ENCODE measurements at places on chromosomes 12 and 14. TPM values are rescaled to one million over a fixed set of nuclear protein-coding genes. Genes with fewer than 3 reads are reported as not detected.

DNA sequence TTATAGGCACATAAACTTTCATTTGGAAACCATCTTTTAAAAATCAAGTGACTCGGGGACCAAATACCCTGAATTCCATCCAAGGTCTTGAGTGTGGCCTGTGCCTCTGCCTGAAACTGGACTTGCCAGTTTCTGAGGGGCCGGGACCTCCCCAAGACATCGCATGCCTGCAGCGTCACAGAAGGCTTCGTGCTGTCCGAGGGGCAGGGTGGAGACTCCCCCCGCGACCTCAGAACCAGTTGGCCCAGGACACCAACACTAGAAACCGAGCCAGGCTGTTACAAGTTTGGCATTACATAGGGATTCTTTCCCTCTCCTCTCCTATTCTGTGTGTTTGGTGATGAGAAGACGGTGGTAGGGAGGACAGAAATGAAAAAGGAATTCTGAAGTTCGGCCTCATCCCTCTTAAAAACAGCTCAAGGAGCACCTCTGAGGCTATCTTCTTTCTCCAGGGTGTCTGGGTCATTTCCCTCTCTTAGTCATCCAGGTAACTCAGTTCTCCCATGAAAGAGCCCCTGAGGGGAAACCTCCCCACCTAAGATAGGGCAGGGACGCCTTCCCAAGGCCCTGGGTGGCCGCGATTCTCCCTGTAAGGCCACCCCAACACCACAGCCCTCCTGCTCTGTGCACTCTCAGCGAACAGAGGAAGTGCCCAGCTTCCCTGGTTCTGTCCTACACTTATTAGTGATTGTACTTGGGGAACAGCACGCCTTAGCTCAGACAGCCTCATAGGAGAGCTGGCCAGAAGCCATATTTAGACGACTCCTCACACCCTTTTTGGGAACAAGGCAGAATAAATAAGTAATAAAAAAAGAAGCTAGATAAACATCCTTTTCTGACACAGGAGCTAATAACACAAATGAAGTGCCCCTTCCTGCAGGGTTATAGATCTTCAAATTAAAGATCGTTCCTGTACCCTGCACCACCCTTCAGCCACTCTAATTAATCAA lies 93.8 kb downstream of the BCL11B start:
- DNase-seq, result no peak

The ZBTB39 gene
- 3.0 TPM for total RNA-seq

The FOXG1 gene
- total RNA-seq, result not detected

- no peak for DNase-seq
Measured at GRCh38 chr14:101791919-101792572, 30.5 kb downstream of the PPP2R5C start.

GRCh38 chr12:95851606-95852005 lies 7.1 kb upstream of the SNRPF start:
- no peak for DNase-seq

The STYK1 gene
- total RNA-seq, result not detected

DNA sequence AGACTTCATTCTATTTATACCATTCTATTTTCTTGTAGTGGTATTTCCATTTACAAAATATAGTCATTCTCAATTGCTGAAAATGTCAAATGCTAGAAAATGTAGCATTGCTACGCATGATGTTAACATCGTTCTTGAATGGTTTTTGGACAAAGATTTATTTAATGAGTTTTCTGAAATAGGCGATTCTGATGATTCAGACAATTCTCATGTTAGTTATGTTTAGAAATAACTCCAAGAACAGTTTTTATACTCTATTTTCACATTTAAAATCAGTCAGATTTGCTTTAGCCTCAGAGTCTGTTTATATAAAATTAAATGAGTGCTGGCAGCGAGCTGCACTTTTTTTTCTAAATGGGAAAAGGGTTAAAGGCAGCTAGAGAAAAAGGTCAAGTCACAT lies 414.8 kb upstream of the MGAT4C start:
- no peak for DNase-seq

- DNase-seq, result no peak
Measured at GRCh38 chr14:61104358-61104757, 123.3 kb downstream of the SLC38A6 start.

GRCh38 chr14:75430526-75430925 lies 2.7 kb downstream of the JDP2 start:
- DNase-seq, result peak; percentile 70

GRCh38 chr14:95691591-95691990 lies 5.4 kb downstream of the TCL1B start:
- no peak for DNase-seq

The SUDS3 gene
- 17.0 TPM for total RNA-seq

- DNase-seq, result no peak
Measured at GRCh38 chr14:24053548-24054323, 1.9 kb downstream of the CARMIL3 start.

The LALBA gene
- total RNA-seq, result not detected

- no peak for DNase-seq
Measured at GRCh38 chr14:51879170-51879569, 18.8 kb downstream of the GNG2 start.

The ATN1 gene
- total RNA-seq, result 69.7 TPM

The ACAD10 gene
- total RNA-seq, result 29.5 TPM

DNA sequence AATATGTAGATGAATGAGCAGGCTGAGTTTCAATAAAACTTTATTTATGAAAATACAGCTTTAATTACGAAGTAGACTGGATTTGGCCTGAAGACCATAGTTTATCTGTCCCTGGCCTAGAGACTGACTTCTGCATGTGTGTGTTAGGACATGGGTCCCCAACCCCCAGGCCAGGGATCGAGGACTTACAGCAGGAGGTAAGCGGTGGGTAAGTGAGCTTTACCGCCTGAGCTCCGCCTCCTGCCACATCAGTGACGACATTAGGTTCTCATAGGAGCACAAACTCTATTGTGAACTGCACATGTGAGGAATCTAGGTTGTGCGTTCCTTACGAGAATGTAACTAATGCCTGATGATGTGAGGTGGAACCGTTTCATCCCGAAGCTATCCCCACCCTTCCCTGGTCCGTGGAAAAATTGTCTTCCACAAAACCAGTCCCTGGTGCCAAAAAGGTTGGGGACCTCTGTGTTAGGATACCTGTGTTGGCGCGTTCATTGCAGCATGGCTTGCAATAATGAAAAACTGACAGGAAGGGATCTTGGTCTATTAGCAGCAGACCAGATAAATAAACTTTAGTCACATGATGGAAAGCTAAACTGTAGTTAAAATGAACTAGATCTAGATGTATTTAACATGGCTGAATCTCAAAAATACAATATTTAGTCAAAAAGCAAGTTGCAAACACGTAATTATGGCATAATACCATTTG lies 4.1 kb downstream of the GLRX5 start:
- DNase-seq, result no peak

DNA sequence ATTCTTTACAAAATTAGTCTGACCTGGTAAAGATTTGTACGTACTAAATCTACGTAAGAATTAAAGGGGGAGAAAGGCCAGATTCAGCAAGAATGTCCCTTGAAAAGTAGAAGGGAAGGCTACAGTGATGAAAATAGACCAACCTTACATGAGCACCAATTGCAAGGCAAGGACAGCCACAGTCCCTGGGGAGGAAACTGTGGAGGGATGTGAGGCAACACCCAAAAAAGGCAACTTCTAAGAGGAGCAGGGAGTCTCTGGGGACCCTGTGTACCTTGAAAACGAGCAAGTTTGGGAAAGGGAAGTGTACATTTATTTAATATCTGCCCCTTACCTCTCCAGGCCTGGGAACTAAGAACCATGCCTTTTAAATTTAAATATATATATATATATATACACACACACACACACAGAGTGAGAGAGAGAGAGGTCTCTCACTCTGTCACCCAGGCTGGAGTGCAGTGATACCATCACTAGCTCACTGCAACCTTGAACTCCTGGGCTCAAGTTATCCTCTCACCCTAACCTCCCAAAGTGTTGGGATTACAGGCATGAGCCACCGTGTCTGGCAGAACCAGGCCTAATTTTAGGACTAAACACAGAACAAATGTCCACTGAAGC lies 56.4 kb downstream of the TMCC3 start:
- no peak for DNase-seq

The MYL2 gene
- 13,587 TPM for total RNA-seq

DNA sequence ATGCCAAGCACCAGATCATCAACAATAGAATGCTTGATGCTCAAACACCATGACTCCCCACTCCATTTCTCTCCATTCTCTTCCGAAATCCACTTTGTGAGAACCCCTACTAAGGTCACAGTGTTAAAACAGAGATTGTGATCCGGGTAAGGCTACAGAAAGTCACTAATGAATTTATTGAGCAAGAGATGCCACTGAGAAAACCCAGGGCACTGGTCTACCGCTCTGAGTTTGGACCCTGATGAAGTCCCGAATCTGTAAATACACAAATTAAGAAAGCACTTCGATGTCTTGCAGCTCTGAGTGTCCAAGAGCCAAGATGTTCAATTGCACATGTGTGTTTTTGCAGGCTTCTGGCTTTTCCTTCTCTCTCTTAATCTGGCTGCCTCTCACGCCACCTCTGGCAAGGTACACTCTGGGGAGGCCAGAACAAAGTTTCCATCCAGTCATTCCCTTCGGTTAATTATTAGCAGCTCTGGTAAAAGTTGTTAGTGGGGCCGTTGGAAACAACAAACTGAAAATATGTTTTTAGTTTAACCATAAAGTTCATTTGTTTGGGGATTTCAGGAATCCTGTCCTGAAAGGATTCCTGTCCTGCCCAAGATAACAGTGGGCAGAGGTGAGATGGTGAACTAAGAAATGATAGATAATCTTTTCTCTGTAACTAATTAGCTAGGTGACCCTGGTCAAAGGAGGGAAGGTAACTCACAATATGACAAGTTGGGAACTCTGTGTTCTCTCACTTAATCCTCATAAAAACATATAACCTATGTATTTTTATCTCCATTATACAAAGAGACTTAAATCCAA lies 75.4 kb downstream of the BTG1 start:
- no peak for DNase-seq

GRCh38 chr12:57148469-57149244 lies 1.2 kb upstream of the LRP1-AS start:
- DNase-seq, result peak; percentile 87

- no peak for DNase-seq
Measured at GRCh38 chr14:96284008-96284407, 28.0 kb downstream of the BDKRB1 start.

The MYF5 gene
- total RNA-seq, result not detected

DNA sequence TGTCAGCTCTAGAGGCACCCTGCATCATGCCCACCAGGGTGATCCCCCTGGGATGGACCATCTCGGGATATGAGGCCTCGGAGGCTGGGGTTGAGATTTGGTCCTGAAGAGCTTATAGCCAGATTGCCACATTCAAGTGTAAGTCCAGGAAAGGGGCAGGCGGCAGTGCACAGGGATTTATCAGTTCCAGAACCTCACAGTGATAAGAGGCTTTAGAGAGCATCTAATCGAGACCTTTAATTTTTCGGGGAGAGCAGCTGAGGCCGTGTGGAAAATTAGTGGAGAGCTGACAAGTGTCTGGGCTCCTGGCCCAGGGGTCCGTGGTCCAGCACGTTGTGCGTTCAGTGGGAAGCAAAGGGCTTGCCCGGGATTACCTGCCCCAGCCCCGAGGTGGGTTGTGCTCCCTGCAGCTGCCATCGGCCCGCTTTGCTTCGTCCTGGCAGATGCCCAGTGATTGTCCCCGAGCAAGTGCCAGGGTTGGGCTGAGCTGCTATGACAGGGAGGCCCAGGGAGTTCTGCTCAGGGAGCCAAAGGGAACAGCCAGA lies 52.1 kb downstream of the C14orf132 start:
- DNase-seq, result no peak

The TMPO gene
- 15.2 TPM for total RNA-seq

GRCh38 chr14:57408037-57408436 lies 17.7 kb downstream of the NAA30 start:
- no peak for DNase-seq

GRCh38 chr12:24798335-24798734 lies 150.6 kb downstream of the BCAT1 start:
- no peak for DNase-seq

The SVOP gene
- total RNA-seq, result 3.0 TPM

The C12orf42 gene
- total RNA-seq, result 0.22 TPM

DNA sequence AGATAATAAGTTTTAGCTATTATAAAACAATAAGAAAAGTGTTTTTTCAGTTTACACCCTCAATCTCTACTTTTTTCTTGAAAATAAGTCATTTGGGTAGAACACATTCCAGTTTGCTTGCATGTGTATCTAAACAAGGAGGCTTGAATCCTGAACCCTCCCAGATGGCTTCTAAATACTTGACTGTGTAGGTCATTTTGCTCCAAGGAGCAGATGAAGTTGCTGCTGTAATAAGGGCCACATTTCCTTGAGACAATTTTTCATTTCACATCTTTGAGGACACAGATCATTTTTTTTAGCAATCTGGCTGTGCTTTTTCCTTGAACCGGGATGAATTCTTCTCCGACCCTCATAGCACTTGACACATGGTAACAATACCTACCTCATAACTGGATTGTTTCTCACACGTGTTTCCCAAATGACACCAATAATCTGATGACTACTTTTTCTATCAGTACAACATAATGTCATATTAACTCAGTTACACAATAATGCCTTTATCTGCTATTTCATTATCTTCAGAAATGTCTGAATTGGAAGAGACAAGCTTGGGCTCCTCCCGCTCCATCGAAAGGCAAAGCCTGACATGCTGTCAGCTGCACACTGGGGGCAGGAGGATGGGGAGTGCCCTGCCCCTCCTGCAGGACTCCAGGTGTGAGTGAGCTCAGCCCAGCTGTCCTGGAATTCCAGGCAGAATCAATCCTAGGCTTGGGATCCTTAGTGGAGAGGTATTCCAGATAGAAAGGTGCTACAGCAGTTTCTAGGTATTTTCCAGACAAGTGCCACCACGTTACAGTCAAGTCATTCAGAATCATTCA lies 30.9 kb downstream of the GPHB5 start:
- no peak for DNase-seq

GRCh38 chr12:113407931-113408600 lies 4.4 kb upstream of the SDS start:
- no peak for DNase-seq

The KRT75 gene
- not detected for total RNA-seq

GRCh38 chr12:113276946-113277500 lies 55.8 kb downstream of the TPCN1 start:
- DNase-seq, result no peak

GRCh38 chr14:67418401-67419191 lies 6.6 kb upstream of the PLEK2 start:
- no peak for DNase-seq

The TPPP2 gene
- 0.81 TPM for total RNA-seq

The SSPN gene
- total RNA-seq, result 51.5 TPM

The COL2A1 gene
- total RNA-seq, result not detected

DNA sequence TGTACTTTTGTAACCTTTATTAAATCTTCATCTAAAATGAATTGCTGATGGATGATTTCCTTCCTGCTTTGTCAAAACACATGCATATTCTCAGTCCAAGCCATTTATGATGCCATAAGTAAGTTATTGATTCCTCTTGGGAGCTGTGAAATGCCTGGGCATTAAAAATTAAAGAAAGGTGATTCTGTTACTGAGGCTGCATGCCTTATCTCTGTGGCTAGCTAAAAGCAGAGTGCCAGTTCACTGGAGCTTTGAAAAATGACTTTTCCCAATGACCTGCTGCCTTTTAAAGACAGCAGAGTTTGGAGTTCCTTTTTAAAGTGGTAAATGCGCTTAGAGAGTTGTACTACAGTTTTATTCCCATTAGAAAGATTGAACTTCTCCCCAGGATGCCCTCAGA lies 152.1 kb downstream of the TMTC2 start:
- DNase-seq, result no peak

The CLMN gene
- 9.0 TPM for total RNA-seq

The TRMT5 gene
- total RNA-seq, result 4.4 TPM

GRCh38 chr14:47662466-47662865 lies 12.9 kb downstream of the MDGA2 start:
- no peak for DNase-seq

The C12orf50 gene
- total RNA-seq, result 0.11 TPM

- DNase-seq, result no peak
Measured at GRCh38 chr12:88553941-88554658, 26.2 kb downstream of the KITLG start.
